Activated CD4-positive, alpha-beta T cell treated with anti-CD3 and anti-CD28 coated beads, Interleukin-2, amount 10 ng/mL, durations not matched to agents 7 days and 5 days (primary cell): ENCODE measurements at places on chromosomes 4 and X. TPM values are rescaled to one million over a fixed set of nuclear protein-coding genes. Genes with fewer than 3 reads are reported as not detected.

- DNase-seq, result no peak
Observed at GRCh38 chrX:53128097-53128749, 34.3 kb downstream of the KANTR start.

DNA sequence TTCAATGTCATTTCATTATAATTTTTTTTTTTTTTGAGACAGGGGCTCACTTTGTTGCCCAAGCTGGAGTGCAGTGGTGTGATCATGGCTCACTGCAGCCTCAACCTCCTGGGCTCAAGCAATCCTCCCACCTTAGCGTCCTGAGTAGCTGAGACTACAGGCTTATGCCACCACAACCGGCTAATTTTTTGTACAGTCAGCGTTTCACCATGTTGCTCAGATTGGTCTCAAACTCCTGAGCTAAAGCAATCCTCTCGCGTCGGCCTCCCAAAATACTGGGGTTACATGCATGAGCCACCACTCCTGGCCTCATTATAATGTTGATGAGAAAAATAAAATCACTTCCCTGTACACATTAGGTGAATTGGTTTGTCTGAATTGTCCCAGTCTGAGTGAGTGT lies 16.9 kb downstream of the TAF7L start:
- DNase-seq, result no peak

DNA sequence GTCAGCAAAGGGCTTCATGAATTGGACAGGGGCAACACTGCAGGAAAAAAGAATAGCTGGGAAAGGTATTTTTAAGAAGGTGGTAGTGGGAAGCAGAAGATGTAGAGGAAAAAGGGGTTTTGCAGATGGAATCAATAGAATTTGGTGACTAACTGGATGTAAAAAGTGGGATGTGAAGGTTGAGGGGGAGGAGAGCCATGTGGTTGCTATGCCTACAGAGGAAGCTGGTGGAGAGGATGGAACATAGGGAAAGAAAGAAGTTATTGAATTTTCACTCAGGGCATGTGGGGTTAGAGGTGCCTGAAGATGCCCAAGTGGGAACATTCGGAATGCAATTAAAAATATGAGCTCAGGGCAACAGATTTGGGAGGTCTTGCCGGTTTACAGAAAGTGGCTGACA lies 33.0 kb downstream of the REELD1 start:
- no peak for DNase-seq

- no peak for DNase-seq
Observed at GRCh38 chr4:118772081-118772766, 63.7 kb downstream of the SEC24D start.

GRCh38 chr4:133969202-133969848 lies 232.3 kb downstream of the PABPC4L start:
- no peak for DNase-seq

GRCh38 chr4:140688711-140689598 lies 67.2 kb downstream of the TBC1D9 start:
- no peak for DNase-seq

GRCh38 chr4:112938461-112939058 lies 110.9 kb upstream of the ANK2 start:
- no peak for DNase-seq

GRCh38 chr4:118729287-118730286 lies 44.4 kb downstream of the METTL14 start:
- peak; percentile 48 for DNase-seq

DNA sequence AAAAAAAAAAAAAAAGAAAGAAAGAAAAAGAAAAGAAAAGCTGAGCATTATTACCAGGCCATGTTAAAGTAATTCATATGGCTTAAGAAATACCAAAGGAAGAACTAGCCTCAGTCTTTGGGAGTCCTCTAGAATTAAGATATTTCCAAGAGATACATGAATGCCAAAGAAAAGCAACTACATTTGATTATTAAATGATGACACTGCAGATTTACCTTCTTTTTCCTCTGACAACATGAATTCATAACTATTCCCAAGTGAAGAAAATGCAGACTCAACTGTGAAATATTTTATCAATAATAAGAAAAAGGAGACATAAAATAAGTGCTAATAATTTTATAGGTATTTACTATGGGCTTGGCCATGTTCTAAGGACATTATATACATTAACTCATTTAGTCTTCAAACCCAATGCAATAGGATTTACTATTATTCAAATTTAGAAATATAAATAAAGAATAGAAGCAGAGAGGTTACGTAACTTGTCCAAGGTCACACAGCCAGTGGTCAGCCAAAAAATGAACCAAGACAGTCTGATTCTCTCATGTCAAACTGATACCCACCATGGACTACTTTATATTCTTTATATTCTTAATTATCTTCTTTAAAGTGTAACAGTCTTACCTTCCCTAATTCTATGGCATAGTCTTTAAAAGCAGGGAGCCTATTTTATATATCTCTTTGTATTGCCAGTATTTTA lies 6.9 kb downstream of the SH3D19 start:
- no peak for DNase-seq

- DNase-seq, result no peak
Observed at GRCh38 chr4:88439161-88439760, 17.7 kb upstream of the HERC5 start.

DNA sequence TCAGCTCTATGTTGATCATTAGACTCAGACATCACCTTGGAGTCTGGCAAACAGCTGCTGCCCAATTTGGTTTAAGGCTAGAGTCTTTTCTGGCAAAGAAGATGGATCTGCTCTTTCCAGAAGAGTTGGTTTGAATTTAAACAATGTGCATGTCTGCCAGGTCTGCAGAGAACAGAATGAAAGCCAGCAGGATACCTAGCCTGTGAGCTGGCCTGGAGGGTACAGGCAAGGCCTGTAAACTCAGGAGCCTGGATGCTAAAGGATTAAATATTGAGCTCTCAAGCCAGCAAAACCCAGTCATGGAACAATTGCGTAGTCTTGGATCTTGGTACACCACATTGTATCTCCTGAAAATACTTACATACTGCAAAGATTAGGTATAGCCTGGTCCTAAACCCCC lies 15.6 kb upstream of the PDLIM3 start:
- DNase-seq, result no peak

SCD5 gene
- total RNA-seq, result 2.0 TPM

GYPA gene
- not detected for total RNA-seq

RNF175 gene
- total RNA-seq, result not detected

FOXR2 gene
- total RNA-seq, result not detected

SMR3B gene
- not detected for total RNA-seq

SHROOM2 gene
- total RNA-seq, result not detected

AADAT gene
- not detected for total RNA-seq

MAGEA1 gene
- total RNA-seq, result not detected

RIPPLY1 gene
- not detected for total RNA-seq
